ENCODE measurements at places on chromosomes 7 and 10.
A peak's percentile ranks its signal among the peaks of the same experiment; 100 is the strongest.

GRCh38 chr7:135185471-135186260 lies 15.2 kb upstream of the CYREN start:
- DNase-seq, result no peak

DNA sequence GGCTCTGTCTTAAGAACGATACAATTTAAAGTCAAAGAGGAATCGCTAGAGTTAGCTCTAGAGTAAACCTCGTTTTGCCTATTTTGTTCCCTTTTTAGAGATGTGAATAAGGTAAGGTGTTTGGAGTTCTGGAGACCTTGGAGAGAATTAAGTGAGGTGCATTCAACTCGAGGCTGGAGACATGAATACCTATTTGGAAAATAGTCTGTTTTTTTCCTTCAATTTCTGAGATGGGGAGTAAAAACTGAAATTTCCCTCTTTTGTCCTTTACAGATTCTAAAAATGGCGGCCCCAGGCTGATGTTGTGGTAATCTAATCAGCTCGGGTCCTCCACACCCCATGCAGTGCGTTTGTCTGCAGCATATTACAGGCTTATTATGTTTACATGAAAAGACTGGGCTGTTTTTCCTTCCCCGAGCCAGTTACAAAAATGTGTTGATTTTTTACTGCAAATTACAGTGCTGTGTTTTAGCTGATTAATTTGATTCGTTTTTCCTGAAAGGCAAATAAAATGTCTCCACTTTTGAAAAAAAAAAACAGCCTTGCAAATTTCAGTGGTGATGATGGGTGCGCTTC lies 1.5 kb downstream of the KMT2E start:
- no peak for DNase-seq

DNA sequence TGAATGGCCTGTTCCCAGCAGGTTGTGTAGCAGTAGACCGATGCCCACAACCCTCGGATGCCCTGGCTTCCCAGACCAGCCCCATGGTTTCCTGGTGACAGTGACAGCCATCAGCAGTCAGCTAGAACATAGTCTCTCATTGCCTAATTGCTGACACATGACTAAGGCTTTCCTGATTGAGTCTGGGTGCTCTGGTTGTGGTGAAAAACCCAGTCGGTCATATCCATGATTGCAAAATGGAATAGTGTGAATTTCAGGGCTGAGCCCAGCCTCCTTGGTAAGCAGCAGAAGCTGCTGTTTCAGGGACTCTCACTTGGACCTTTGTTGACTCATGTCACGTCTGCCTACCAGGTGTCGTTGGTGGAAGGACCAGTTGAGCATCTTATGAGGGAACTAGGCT lies 36.6 kb downstream of the POR start:
- DNase-seq, result no peak

GRCh38 chr10:31773749-31774298 lies 154.8 kb downstream of the ARHGAP12 start:
- no peak for DNase-seq

GRCh38 chr10:75507469-75507868 lies 76.0 kb downstream of the LRMDA start:
- DNase-seq, result no peak

DNA sequence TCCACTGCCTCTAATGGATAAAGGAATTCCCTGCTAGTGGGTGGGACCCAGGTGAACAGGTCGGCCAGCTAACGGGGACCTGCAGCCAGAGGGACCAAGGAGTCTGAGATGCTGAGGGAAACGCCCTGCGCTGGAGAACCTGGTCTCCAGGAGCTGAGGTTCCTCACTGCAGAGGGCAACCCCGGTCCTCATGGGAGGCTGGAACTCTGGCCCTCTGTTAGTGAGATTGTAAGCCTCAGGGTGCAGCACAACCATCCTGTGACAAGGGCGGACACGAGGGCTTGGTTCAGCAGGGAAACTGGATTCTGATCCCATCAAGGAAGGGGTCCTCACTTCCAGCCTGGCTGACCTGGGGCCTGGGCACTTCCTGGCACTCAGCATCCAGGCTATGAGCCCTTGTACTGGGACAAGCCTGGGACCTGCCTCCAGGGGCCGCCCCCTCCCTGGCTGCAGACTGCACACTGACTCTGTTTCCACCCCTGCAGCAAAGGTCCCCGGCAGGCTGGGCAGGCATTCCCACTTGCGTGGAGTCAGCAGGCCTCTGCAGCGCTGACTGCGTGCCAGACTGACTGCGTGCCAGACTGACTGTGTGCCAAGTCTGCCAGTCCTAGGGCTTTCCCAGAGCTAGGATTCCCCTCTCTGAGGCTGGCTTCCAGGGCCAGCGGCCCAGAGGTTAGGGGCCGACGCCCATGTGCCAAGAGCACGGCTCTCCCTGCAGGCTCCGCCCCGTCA lies 143.2 kb downstream of the MAPK8 start:
- DNase-seq, result no peak

DNA sequence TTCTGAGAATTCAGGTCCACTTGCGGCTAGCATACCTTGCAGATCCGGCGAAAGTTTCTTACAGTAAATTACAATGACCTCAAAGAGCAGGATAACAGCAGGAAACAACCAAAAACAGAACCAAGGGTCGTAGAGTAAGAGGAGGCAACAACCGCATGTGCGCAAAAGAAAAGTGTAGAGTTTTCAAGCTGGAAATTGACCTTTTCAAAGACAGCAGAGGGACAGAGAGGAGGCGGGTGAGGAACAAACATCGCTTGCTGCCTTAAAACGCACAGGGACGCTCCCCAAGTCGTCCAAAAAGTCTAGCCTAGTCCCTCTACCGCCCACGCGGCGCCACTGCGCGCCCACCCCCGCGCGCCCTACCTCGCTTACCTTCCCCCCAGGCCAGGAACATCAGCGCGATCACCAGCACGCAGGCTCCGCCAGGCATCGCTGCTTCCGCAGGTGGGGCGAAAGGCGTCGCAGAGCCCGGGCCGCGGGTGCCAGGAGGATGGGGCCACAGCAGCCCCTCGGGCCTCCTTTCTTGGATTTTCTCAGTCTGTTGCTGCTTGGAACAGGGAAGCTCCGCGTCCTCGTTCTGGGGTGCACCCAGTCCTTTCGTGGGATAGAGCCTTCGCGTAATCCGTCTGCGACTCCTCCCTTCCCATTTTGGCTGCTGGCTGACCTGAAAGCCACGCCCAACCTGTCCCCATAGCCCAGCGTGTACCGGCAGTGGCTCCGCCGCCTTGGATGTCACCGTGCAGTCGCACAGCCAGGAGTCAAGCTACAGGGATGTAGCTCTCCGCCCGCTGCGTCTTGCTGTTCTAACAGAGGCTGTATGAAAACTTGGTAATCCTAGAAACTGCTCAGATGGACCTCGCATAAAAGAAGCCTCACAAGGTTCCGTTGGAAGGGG lies at the start of gene VWDE:
VWDE (minus strand) TSS at position 579 of the 895 bp plus-strand sequence; CDS start at position 430, 149 bp downstream.
- DNase-seq, result peak; percentile 41

- DNase-seq, result no peak
Observed at GRCh38 chr7:43700059-43700501, 29.2 kb downstream of the COA1 start.

DNA sequence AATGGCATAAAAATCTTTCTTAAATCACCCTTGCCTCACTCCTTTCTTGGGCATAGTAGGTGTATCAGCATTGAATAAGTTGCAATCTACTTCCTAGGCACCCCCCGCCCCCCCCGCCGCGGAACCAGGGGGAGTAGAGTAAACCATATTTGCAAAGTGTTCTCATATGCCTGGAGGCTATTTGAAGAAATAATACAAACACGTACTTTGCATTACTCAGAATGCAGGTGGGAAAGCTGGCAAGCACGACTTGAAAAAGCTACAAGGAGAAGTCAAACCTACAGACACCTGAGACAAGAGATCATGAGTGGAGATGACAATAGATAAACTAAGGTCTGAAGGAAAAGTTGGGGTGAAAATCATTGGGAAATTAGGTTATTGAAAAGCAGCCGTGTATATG lies 65.6 kb downstream of the POM121L12 start:
- DNase-seq, result no peak

Measured in activated T-cell treated with anti-CD3 and anti-CD28 coated beads for 48 hours (primary cell).